Brain microvascular endothelial cell (primary cell): ENCODE measurements at places on chromosomes 6 and 20.

DNA sequence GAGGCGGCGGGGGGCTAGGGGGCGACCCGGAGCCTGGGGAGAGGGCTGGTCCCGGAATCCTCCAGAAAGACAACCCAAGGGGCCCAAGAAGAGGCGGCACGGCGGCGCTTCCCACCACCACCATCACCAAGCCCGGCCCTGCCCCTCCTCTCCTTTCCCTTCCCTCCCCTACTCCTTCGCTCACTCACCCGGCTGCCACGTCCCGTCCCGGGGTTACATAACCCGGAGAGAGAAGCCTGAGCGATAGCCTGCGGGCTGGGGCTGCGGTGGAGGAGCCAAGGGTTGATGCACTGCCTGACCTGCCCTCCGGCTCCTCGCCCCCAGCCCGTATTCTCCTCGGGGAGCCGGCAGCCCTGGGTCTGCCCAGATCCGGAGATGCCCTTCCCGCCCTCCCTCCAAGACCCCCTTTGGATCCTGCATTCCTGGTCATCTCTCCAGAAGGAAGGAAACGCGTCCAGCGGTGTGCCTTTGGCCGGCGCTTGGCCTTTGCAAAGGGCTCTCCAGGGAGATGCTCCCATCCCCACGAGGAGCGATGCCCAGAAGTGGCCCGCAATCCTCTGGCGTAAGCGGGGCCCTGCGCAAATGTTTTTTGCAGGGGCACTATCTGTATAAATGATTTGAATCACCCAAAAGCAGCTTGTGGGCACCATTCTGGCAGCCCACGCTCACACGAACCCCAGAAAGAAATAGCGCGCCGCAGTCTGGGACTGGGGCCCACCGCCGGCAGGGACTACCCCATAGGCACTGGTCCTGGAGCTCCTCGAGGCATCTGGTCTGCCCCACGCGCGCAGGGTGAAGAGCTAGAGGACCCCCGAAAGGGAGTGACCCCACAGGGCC, 4.6 kb upstream of the CPXM1 start:
- DNase-seq: no peak

DNA sequence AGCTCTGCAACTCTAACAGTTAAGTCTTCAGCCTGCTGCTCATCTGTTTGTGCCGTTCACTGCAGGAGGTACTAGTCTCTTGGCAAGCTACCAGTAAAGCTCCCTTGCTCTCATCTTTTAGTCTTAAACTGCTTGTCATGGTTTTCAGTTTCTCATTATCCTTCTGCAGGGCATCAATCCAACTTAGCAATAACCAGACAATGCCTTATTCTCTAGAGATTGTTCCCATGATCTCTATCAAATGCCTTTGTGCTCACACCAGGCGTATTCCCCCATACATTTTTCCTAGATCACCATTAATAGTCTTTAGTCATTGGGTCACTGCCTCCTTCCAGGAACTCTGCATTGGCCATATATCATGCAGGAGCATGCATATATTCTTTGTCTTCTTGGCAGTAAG, 171.3 kb downstream of the GRM1 start:
- DNase-seq: peak; percentile 3

DNA sequence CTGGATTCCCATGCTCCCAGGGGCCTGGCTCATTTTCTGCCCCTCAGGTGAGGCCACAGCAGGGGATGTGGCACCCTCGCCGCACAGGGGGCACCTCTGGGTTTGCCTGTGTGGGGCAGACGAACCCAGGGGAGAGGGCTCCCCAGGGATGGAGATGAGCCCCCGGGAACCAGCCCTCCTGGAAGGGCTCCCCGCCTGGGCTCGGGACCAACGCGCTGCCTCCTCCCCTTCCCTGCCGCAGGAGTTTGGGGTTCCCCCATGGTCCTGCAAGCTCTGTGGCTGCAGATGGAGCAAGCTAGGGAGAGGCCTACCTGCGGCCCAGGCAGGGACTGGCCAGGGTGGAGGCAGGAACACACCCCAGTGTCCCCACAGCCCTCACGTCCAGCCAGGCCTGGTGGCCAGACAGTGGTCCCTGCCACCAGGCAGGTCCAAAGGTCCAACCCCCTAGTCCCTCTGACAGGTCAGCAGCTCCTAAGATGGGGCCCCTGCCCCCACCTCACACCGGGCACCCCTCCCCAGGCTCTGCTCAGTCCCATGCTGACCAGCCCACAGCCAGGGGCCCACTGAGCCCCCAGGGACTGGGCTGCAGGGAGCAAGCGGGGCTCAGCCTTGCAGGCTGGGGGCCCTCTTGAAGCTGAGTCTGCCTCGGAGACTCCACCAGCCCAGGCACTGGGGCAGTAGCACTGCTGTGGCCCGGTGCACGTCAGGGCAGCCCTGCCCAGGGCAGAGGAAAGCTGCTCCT, 13.7 kb downstream of the LAMA5 start:
- no peak for DNase-seq

GRCh38 chr6:17705778-17706579, 746 bp downstream of the NUP153 start:
- DNase-seq: peak; percentile 33

GRCh38 chr20:22366631-22367030, 217.7 kb downstream of the FOXA2 start:
- DNase-seq: no peak

GRCh38 chr6:34159844-34160243, 14.0 kb upstream of the GRM4 start:
- no peak for DNase-seq

- peak; percentile 48 for DNase-seq
Observed at GRCh38 chr6:6758915-6759654, 170.6 kb downstream of the LY86 start.

- no peak for DNase-seq
Observed at GRCh38 chr6:149071997-149072396, 245.5 kb upstream of the TAB2 start.

DNA sequence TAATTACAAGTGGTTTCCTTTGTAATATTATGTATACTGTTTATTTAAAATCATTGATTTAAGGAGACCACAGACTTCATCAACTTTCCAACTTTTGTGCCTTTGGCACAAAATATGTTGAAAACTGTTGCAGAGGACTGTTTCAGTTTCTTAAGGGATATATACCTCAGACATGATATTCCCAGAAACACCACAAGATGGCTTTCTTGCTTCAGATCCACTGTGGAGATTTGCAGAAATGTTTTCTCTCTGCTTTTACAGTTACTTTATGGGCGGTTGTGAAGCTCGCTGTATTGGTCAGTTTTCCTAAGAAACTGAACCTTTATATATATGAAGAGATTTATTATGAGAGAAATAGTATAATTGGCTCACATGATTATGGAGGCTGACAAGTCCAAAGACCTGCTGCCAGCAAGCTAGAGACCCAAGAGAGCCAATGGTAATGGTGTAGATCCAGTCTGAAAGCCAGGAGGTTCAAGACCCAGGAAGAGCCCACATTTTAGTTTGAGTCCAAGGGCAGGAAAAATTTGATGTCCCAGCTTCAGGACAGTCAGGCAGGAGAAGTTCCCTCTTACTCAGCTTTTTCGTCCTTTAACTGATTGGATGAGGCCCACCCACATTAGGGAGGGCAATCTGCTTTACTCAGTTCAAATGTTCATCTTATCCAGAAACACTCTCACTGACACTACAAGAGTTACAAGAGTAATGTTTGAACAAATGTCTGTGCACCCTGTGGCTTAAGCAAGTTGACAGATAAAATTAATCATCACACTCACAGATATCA, 12.8 kb downstream of the ME1 start:
- peak; percentile 37 for DNase-seq

GRCh38 chr20:54134445-54135220, 39.2 kb downstream of the CYP24A1 start:
- DNase-seq: peak; percentile 90

DNA sequence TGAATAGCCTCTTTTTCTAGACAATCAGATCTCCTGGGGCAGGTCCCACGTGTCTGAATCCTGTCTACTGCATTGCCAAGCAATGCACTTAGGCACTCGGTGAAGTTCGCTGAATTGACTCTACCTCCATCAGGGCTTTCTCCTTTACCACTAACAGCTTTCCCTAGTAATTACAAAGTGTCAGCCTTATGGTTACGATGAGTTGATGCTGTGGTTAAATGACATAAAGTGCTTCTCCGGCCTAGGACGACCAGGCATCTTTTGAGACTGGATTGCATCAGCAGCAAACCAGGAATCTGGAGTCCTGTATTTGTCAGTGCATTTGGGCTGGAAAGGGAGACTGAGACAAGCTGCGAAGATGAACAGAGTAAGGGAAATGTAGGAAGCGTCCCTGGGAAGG, 21.5 kb downstream of the NOX3 start:
- no peak for DNase-seq

DNA sequence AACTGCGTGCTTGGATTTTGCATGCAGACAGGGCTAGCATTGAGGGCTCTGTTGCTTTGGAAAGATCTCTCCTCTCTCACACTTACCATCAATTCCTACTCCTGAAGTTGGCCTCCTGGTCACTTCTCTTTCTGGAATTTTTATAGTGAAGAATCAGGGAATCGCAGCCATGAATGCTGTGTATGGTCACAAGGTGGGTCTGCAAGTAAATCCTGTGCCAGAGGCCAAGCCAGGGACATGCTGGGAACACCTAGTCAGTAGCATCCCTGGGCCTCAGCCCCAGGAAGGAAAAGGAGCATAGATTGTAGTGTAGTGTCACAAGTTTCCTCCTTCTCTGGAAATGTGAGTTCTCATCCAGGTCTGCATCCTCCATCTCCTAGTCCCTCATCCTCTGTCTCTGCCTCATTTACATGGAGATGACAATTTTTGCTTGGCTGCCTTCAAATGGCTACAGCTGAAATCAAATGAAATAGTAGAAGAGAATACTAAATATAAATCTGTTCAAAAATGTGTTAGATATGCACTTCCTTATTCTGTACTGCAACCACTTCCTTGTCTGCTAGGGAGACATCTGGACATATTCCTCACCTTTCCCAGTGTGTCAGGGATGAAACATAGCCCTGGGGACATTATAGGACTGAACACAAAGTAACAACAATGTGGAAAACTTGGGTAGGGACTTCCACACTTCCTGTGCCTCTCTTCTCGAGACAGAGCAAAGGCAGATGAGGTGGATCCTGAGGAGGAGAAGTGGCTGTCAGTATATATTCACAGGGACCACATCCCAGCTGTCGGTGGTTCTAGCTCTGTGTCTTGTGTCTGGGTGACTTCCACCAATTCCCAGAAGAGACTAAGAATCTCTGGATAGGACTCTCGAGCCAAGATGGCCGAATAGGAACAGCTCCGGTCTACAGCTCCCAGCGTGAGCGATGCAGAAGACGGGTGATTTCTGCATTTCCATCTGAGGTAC, 17.0 kb downstream of the CST9 start:
- no peak for DNase-seq

DNA sequence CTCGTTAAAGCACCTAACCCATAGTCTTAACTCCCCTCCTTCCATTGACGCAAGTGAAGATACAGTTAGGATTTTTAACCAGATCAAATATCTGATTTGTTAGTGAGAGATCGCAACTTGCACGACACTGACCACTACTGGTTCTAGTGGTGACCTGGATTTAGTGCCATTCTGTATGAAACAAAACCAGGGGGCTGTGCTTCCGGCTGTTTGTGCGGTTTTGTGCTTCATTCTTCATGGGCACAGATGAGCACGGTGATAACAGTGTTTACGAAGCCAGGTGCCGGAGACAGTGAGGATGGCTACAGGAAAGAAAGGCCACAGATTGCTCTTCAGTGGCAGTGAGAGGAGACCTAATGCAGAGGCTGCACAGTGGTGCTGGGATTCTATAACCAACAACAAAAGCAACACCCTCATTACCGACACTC, 75.5 kb downstream of the NOL4L start:
- no peak for DNase-seq

GRCh38 chr20:38674092-38674764, 50.1 kb upstream of the SLC32A1 start:
- DNase-seq: peak; percentile 40
